ENCODE measurements at places on chromosomes 6 and 20. TPM values are rescaled to one million over a fixed set of nuclear protein-coding genes. Genes with fewer than 3 reads are reported as not detected.

GRCh38 chr6:84979541-84979940, 215.1 kb upstream of the TBX18 start:
- no peak for DNase-seq
- H3K36me3 ChIP-seq, result no peaks in the 10 kb centered on the region
- no peak overlapping the region for H3K4me3 ChIP-seq
- no peaks in the 10 kb centered on the region for H3K4me1 ChIP-seq
- H3K27me3 ChIP-seq, result no peaks in the 10 kb centered on the region
- no peak overlapping the region for H3K27ac ChIP-seq

DNA sequence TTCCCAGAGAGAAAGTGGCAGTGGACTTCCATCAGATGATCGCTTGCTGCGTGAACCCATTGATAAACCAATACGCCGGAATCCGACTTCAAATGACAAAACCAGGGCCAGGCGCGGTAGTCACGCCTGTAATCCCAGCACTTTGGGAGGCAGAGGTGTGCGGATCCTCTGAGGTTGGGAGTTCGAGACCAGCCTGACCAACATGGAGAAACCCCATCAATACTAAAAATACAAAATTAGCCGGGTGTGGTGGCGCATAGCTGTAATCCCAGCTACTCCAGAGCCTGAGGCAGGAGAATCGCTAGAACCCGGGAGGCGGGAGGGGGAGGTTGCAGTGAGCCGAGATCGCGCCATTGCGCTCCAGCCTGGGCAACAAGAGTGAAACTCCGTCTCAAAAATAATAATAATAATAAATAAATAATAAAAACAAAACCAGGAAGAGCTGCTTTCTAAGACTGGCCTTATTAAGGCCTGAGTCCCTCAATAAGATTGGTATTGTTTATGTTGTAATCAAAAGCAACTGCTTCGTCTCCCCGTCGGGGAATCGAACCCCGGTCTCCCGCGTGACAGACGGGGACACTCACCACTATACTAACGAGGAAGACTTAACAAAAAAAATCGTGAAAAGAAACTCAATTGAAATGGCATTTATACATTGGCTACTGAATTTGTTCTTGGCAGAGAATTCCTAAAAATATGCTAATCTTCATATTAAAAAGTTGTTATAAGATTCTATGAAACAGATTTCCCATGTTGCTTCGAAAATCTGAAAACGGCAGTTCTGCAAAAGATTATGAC, 110.2 kb upstream of the ZNF184 start:
- H3K36me3 ChIP-seq, result no peaks in the 10 kb centered on the region
- no peaks in the 10 kb centered on the region for H3K4me1 ChIP-seq
- H3K27ac ChIP-seq, result no peak overlapping the region

DNA sequence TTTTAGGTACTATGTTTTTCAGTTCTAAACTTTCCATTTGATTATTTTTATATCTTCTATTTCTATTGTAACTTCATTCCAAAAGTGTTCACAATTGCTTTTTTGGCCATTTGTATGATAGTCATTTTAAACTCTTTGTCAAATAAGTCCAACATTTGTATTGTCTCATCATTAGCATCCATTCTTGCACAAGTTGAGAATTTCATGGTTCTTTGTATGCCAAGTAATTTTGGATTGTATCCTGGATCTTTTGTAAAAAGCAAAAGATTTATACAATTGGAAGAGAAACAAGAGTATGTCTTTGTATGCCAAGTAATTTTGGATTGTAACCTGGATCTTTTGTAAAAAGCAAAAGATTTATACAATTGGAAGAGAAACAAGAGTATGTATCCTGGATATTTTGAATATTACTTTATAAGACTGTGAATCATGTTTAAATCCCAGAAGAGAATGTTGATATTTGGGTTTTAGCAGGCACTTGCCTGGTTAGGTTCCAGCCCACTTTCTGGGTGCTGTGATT, 36.9 kb upstream of the NT5E start:
- H3K4me1 ChIP-seq, result no peaks in the 10 kb centered on the region
- no peak overlapping the region for H3K27ac ChIP-seq
- DNase-seq, result no peak
- no peaks in the 10 kb centered on the region for H3K36me3 ChIP-seq
- no peaks in the 10 kb centered on the region for H3K27me3 ChIP-seq
- no peak overlapping the region for H3K4me3 ChIP-seq

GRCh38 chr6:168439794-168440450, 1.1 kb upstream of the SMOC2 start:
- DNase-seq, result no peak
- H3K36me3 ChIP-seq, result no peaks in the 10 kb centered on the region
- H3K4me1 ChIP-seq, result peaks cover 2% of the 10 kb centered on the region
- H3K27me3 ChIP-seq, result no peaks in the 10 kb centered on the region
- peak overlapping the region; percentile 31 for H3K27ac ChIP-seq
- no peak overlapping the region for H3K4me3 ChIP-seq

SLC26A8 gene
- polyA plus RNA-seq, result not detected

ACSS1 gene
- polyA plus RNA-seq, result 7.6 TPM
